T-helper 1 cell (primary cell): ENCODE measurements at places on chromosomes 1 and 21.

DNA sequence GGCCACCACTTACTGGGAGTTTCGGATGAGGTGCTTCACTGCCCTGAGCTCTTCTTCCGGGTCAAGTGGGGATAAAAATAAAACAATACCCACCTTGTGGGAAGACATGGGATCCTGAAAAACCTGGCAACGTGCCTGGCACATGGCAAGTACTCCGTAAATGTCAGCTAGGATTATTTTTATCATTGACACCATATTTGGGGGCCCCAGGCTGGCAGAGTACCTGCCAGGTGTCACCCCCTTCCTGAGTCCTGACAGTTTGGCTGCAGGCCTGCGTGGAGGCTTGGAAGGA lies 9.2 kb upstream of the EPHA2 start:
- DNase-seq: no peak

DNA sequence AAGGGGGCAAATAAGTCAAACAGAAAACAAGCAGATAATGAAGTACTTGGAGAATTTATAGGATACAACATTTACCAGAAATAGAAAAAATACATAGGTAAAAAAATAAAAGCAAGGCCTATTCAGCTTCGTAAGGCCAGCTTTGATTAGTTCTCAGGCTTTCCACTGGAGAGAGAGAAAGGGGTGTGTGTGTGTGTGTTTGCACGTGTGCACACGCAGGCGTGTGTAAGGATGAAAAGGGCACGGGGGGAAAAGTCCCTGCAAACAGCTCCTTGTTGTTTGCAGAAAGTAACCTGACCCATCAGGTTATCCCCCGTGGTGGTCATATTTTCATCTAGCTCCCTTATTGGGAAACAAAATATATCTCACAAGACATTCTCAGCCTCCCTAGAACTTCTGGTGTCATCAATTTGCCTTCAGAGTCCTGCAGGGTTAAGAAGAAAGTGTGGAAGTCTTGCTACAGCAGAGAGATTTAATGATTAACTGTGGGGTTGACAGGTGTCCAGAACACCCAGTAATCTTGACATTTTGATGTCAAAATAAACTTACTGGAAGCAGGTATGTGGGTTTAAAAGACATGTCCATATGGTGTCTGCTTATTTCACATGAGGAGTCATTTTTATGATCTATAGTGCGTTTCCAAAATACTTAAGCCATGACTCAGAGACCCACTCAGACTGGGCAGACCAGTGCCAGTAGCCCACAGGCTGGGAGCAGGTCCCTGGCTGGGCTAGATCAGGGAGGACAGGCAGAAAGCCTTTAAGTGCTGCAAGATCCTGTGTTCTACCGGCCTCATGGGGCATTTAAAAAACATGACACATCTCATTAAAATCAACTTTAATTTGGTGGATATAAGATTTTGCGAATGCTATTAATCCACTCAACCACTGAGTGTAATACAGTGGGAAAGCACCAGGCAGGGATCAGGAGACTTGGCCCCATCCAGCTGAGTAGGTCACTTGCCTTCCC lies 487.6 kb upstream of the CAMK1G start:
- DNase-seq: no peak

GRCh38 chr21:41933313-41934079 lies 20.3 kb downstream of the C2CD2 start:
- no peak for DNase-seq

DNA sequence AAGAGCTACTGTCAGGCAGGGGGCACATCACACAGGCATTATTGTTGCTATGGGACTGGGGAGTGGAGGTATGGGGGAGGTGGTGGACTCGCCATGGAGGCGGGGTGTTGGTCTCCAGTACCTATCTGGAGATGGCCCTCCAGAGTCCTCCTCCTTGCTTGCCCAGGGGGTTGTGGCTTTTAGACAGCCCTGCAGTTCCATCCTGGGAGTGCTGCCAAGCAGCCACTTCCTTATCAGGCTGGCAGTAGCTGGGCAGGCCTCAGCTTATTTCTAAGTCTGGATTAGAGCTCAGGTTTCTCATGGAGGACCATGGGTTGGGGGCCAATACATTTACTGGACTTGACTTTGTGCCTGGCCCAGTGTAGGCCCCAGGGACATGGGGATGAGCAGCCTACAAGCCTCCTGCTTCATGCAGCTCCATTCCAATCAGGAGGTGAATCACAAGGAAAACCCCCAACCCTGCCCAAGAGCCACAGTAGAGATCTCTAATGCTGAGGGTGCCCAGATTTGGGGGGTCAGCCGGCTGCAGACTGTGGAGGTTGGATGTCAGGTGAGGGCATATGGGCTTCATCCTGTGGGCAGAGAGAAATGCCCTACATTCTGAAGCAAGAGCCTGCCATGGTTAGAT lies 210.7 kb upstream of the EDN2 start:
- DNase-seq: no peak

GRCh38 chr21:33230545-33231324 lies 997 bp downstream of the IFNAR2 start:
- peak; percentile 20 for DNase-seq

DNA sequence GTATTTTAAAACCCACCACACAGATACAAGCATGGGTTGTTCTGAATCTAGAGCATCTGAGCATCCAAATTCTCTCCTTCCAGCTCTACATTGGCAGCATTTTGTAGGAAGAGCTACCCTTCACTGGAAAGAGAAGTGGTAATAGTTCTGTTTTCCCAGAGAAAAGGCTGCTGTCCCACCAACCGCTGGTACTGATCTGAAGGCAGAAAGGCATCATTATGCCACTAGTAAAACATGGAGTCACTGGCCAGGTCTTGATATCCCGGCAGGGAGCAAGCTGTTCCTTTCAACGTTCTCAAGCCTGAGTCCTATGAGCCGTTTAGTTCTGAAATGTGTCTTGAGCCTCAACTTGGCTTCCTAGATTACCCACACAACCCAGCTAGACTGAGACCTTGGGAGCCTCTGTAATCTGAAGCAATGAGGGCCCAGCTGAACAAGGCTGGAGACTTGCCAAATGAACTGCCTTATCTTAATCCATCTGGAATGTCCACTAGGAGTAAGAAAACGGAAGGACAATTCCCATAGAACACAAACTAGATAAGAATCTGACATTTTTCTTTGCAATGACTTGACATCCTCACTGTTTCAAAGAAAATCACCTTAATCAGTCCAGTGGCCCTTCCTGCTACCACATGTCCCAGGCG lies 116.8 kb downstream of the KCNH1 start:
- DNase-seq: no peak

DNA sequence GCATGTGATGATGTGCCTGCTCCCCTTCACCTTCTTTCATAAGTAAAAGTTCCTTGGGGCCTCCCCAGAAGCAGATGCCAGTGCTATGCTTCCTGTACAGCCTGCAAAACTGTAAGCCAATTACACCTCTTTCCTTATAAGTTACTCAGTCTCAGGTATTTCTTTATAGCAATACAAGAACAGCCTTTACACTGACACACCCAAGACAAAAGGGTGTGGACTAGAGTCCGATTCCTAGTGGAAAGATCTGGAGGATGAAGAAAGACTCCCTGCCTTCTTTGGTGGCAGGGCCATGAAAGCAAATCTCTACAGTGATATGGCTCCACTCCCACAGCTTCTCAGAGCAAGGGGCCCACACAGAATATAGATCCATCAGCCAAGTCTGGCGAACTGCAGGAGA lies 209.7 kb upstream of the ST6GALNAC5 start:
- no peak for DNase-seq

GRCh38 chr1:37243368-37244082 lies 209.2 kb upstream of the GRIK3 start:
- no peak for DNase-seq

DNA sequence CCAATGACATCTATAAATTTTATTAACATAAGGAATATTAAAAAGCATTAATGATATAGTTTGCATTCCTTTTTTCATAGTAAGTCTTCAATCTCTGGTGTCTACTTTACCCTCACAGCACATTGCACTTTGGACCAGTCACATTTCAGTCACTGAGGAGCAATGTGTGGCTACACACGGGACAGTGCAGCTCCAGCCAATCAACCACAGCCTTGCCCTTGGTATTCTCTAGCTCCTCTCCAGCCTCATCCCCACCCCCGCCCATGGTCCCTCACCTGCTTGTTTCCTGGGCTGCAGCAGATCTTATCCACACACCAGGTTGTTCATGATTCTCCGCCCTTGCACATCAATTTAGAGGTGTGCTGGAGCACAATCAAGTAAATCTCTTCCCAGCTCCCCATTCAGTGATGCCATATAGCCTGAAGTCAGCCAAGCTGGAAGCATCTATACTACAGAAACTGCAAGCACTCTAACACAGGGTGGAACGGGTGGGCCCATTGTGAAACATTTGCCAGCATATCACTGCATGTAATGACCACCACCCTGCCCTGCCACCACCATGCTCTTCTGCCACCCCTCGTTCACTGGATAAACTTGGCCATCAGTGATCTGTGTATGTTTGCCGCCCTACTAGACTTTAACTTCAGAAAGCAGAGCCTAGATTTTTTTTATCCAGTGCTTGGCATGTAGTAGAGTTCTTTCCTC lies 93.0 kb upstream of the SLC44A3 start:
- DNase-seq: no peak

- DNase-seq: no peak
Observed at GRCh38 chr1:57470036-57470435, 46.2 kb upstream of the DAB1 start.

GRCh38 chr1:3620708-3621107 lies 4.1 kb upstream of the TPRG1L start:
- no peak for DNase-seq

DNA sequence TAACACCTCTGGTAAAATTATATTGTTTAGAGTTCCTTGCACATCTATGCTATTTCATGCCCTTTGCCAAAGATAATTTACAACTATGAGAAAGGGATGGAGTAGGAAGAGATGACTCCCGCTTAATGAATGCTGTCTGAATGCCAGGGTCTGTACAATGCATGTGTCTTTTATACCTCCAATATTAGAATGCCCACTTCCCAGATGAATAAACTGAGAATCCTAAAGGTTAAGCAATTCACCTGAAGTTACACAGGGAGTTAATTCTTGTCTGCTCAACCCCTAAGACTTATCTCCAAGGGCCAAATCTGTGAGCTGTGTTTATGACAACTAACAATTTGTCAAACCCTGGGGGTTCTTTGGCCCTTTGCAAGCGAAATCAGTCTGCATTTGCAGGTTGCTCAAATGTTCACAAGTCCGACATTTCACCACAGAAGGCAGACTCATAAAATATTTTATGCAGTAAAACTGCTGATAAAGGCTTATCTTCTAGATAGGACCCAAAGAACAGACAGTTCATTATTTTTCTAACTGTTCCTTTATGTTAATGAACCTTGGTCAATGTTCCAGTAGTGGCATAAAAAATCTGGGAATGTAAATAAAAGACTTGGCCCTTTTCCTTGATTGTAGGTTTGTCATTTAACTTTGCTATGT lies 50.2 kb upstream of the ATP1A1 start:
- no peak for DNase-seq

- DNase-seq: no peak
Observed at GRCh38 chr21:45515241-45516061, 26.8 kb downstream of the SLC19A1 start.

- no peak for DNase-seq
Observed at GRCh38 chr1:32891241-32891570, 4.9 kb downstream of the HPCA start.

GRCh38 chr1:243411472-243411871 lies 155.6 kb downstream of the SDCCAG8 start:
- no peak for DNase-seq

- DNase-seq: no peak
Observed at GRCh38 chr1:93990010-93990409, 80.8 kb upstream of the GCLM start.

GRCh38 chr1:241533326-241534115 lies 1.3 kb downstream of the KMO start:
- no peak for DNase-seq

DNA sequence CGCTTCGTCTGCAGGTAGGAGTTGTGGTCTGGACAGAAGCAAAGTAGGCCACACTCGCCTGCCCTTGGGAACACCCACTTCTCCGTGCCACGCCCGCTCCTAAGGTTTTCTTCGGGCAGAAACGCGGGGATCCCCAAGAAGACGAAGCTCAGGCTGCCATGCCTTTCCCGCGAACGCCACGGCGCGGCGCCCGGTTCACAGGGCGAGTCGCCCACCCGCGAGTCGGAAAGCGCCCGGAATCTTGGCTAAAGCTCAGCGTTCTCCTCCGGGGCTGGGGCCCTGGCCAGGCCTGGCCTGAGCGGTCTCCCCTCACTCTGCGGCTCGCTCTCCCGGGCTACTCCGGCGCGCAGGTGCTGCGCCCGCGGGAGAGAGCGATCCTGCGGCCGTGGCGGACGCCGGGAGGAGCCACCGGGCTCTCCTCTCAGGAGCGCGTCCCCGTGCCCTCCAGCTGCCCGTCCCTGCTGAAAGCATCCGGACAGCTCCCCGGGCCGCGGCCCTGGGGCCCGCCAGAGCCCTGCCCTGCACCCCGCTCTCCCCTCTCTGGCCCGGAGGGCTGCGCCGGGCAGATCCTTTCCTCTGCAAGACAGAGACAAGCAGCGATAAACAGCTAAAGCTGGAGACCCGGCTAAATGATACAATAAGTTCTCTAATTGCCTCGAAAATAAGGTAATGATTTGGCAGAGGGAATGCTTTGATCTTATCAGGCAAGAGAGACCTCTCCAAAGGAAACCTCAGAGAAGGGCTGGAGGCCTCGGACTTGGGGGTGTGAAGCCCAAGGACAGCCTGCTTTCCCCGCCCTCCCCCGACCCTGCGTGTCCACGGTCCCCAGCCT lies 6.7 kb upstream of the WNT2B start:
- DNase-seq: peak; percentile 25

- DNase-seq: no peak
Observed at GRCh38 chr1:185532856-185533255, 201.3 kb upstream of the HMCN1 start.

DNA sequence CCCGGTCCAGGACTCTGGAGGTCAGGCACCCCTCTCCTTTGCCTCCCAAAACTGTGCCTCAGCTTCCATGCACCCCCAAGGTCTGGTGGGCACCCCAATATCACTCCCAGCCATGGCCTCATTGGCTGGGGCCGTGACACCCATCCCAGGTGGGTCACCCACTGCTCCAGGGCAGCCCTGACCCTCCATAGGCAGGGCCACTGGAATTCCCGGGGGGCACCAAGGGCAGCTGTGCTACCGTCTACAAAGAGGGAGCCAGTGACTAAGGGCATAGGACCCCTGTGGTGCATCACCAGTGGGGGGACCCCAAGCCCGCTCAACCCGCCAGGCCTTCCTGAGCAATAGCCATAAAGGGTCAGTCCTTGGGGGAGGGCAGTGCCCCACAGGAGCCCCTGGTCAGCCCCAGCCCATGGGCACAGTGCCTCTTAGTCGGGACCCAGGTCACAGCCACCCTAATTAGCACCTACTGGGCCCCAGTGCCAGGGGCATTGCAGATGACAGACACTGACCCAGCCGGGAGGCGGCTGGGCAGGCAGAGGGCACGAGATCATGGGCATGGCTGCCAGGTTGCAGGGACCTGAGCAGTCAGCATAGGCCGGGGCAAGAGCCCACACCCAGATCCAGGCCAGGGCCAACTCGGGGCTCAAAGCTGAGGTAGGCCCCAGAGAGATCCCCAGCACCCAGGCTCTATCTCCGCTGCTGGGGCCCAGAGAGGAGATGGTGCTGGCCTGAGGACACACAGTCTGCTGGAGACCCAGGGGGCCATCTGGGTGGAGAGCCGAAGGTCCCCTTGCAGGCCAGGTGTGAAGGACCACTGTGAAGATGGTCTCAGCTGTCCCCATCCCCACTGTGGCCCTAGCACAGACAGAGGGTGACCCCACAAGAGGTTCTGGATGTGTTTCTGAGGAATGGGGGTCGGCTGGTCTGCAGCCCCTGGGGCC lies 19.0 kb upstream of the ARF1 start:
- no peak for DNase-seq

- DNase-seq: no peak
Observed at GRCh38 chr1:208565756-208566440, 321.7 kb upstream of the PLXNA2 start.

GRCh38 chr1:184163674-184164465 lies 112.3 kb downstream of the TSEN15 start:
- DNase-seq: no peak
